ENCODE measurements at places on chromosomes 3 and 15.

DNA sequence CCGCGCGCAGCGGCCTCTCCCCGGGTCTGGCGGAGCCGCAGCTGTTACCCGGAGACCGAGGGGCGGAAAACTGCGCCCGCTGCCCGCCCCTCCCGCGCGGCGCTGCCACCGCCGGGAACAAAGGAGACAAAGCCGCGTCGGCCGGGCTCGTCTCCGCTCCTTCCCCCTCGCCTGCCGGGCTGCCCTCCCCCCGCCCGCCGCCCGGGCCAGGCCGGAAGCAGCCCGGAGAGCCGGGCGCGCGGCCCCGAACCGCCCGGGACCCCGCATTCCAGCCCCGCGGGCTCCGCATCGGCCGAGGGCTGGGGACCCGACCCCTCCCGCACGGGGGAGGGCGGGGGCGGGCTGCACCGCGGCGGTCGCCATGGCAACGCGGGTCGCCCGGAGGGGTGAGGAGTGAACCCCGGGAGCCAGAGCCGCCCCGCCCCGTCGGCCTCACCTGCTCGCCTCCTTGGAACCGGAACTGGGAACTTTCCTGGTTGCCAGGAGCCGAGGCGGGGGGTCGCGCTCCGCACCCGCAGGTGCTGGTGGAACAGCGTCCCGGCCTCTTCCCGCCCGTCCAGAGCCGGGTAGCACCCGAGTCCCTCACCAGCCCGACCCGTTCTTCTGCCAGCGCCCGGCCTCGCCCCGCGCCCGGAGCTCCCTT lies 448 bp downstream of the PLXNB1 start:
- DNase-seq = peak; percentile 16

DNA sequence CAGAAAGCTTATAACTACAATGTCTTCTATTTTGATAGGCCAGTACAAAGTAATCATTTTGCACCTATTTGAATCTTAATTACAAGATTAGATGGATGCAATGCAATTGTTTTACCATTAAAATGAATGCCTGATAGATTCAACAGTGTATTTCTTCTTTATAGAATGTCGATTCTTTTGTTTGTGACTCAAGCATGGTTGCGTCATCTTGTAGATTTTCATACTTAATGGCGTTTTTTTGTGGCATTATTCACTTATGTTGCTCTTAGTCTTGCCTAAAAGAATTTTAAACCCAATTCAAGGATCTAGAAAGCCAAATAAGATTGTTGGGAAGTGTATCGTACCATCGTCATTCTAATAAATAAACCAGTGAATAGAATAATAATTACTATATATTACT lies 21.4 kb downstream of the ZBTB38 start:
- no peak for DNase-seq

- no peak for DNase-seq
Observed at GRCh38 chr15:59668556-59668955, 11.2 kb upstream of the GTF2A2 start.

DNA sequence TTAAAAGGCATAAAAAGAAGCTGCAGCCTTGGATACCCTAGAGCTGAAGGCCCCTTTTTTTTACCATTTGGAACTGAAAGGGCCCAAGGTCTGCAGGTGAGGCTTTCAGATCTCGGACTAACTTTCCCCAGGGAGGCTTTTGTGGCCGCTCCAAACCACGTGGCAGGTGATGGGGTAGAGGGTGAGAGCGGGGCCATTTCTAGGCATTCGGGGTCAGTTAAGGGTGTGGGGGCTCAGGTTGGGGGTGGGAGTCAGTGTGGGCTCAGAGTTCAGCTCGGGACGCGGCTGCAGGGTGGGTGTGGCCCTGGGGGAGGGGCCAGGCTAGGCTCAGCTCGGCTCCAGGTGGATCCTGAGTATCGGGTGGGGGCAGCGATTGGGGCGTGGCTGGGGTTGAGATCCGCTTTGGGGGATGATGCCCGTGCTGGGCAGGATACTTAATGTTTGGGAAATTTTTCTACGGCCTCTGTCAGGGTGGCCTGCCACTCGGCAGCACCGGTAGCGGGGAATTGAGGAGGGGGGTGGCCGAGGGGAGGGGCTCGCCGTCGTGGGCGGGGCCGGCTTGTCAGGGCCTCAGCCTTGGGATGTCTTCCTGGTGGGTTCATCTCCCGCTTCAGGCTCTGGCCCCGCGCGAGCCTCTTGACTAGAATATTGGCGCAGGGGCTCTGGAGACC lies 2.5 kb downstream of the KLF13 start:
- DNase-seq = no peak

DNA sequence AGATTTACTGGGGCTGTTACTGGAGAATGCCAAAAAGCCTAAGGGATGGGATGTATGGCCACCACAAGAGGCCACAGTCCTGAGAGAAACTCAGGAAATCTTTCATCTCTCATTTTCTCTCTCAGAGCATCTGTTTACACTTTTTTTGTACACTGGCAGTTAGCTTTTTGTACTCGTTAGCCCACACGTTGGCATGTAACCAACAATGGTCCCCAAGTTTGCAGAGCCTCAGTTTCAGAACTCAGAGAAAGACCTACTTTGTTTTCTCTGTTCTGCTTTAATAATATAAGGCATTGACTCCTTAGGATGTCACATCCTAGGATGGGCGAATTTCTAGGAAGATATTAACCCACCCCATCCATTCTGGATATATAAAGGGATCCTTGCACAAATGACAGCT lies 183.5 kb downstream of the SUCNR1 start:
- DNase-seq = no peak

DNA sequence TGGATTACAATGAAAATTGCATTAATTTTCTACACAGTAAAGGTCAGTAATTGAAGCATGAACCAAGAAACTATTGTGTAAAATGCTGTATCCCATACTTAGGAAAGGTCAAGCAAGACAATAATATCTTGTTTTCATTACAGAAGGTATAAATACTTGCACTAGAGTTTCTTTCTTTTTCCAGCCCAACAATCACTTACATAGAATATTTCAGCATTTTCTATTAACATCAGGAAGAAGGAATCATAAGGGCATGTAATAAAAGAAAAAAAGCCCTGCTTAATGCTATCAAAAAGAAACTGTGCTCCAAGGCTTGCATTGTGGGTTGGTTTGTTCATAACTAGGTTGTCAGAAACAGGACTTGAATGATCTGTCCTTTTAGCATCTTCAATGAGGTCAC lies 215.1 kb downstream of the MCTP2 start:
- no peak for DNase-seq

- no peak for DNase-seq
Observed at GRCh38 chr3:170730071-170730812, 139.8 kb downstream of the RPL22L1 start.

- no peak for DNase-seq
Observed at GRCh38 chr3:131174752-131175151, 148.1 kb downstream of the NEK11 start.

DNA sequence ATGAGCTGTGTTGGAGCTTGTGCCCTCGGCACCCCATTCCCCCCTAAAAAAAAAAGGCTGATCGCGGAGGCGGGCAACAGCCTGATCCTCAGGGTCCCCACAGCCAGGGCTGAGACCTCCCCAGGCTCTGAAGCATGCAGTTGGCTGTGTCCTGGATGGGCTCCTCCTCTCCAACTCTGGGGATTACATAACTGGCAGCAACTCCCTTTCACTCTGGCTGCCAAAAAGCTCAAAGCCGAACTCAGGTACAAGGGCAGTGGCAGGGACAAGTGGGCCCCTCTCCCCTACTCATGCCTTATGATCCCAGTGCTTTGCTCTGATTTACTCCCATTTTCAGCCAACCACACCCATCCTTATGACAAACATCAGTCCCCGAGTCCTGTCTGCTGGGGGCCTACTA lies 18.3 kb downstream of the TPRA1 start:
- DNase-seq = no peak

GRCh38 chr3:54353946-54354345 lies 231.6 kb downstream of the CACNA2D3 start:
- DNase-seq = no peak

DNA sequence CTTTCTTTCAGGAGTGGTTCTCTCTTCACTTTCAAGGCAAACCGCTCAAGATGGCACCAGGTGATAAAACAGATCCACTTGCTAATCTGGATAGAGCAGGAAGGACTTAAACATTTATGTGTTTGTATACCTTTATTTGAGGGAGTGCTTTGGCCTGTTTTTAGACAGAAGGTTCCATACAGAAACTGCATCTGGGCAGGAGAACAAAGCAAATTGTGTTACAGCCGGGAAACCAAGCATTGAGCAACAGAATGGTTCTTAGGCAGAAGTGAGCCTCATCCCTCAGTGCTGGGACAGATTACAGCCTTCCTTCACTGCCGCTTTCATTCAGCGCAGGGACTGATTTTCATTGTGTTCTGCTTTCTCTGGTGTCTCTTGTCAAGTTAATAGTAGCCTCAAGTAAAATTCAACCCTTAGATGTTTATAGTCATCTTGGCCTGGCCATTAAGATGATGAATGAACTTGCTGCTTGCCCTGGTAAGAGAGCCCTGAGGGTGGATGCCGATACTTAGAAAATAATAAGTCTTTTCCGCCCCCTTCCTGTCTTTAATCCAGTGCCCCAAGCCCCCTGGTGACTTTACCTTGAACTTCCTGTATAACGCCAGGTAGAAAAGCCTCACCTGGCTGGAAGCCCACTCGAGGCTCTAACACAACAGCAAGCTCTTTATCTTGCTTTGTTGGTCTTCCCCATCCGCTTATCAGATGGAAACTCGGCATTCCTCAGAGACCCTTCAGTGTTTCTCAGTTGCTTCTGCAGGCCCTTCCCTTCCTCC lies 168.0 kb upstream of the CTDSPL start:
- no peak for DNase-seq

- no peak for DNase-seq
Observed at GRCh38 chr15:85828126-85828525, 33.4 kb upstream of the KLHL25 start.

DNA sequence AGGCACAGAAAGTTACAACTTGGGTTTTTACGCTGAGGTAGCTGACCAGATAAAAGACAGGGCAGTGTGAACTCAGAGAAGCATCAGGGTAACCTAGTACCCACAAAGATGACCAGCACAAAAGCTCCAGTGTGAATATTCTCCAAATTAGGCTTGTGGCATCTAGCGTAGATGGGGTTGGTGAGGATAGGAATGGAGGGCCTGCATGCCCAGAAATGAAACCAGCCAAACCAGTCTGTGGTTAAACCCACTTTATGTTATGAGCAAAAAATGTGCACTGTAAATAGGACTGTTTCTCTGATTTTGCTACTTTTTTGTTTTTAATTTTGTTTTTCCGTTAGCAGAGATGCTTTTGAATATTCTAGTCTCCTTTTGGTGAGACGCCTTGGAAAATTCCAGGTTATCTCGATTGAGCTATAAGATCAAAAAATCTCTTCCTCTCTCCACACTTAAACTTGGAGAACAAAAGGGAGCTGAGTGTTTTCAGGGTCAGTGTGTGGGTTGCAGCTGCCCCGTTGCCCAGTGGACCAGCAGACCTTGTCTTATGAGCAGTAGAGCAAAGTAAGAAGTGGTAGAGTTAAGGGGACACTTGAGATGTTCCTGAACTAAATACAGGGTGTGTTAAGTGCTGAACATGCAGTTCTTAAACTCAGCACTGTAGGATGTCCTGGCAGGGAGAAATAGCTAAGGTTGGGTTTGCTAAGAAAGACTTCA lies 132.9 kb downstream of the C3orf38 start:
- DNase-seq = no peak

GRCh38 chr15:56102441-56102840 lies 109.0 kb upstream of the NEDD4 start:
- DNase-seq = no peak

DNA sequence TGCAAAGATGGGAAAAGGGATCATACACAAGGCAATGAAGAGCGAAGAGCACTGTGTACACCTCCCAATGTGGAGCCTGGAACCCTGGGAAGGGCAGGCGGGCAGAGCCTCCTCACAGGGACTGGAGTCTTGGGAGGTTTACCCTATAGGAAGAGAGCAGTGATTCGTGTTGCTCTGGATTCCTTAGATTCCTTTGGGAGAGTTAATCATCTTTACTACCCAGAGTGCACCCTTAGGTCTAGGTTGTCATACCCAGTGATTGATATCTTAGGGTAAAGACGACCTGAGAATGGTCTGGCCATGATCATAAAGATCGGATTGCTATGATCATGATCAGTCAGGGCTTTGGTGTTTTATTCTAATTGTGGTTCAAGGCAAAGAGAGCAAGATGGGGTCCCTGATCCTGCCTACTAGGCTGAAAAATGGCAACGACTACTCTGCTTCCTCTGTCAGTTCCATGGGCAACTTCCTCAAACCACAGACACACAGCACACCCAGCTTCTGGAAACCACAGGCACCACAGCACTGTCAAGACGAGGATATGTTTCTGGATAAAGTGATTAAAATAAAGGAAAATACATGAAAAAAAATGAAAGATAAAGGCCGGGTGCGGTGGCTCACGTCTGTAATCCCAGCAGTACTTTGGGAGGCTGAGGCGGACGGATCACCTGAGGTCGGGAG lies 20.4 kb upstream of the MAP6D1 start:
- no peak for DNase-seq

DNA sequence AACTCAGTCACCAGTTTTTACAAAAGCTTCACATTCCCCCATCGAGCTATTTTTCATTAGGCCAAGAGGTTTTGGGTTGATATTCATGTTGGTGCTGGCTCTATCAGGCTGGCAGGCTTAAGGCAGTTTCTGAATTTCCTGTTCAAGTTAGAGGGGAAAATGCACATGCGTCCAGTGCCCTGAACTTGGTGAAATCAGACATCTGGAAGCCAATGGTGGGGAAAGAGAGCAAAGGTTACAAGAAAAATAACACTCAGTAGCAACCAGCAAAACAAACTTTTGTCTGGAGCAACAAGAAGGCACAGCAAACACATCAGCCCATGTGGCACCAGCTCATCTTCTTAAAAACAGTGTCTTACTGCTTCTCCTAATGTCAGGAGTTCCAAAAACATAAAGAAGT lies 155.6 kb upstream of the TSC22D2 start:
- no peak for DNase-seq

DNA sequence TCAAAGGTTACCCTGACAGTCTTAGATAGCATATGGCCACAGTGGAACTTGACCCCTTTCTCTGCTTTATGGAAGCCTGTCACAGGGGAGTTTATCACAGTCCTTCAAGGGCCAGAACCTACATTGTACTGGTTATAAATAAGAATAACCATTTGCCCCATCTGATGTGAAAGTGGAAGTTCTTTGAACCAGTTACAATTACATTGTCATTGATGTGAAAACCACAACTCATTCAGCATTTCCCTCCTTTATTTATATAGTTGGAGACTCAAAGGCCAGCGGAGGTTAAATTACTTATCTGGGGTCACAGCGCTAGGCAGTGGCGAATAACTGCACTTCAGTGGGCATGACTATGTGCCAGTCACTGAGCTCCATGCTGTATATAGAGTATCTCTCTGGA lies 60.5 kb upstream of the TBC1D5 start:
- DNase-seq = no peak

GRCh38 chr3:142268426-142268825 lies 43.0 kb upstream of the GK5 start:
- no peak for DNase-seq

GRCh38 chr3:171809611-171809860 lies 747 bp downstream of the PLD1 start:
- no peak for DNase-seq

DNA sequence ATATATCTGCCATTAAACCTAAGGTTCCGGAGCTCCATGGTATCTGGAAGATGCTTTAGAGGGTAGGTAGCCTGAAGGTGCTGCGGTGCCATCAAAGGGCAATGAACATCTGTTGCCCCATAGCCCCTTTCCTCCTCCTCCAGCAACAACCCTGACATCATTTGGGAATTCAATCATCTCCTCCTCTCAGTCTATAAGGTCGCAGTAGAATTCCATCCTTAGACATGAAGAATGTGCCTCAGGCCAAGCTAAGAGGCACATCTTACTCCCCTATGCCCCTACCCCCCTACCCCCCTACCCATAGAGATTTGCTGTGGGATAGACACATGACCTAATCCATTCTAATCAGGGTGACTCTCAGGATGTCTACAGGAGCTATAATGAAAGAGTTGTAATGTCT lies 1099.7 kb upstream of the CFAP20DC start:
- no peak for DNase-seq

Data from NCI-H187 (cell line).